Activated T-cell treated with anti-CD3 and anti-CD28 coated beads, Interleukin-2, amount 50 U/mL, for 72 hours (primary cell): ENCODE measurements at places on chromosomes 4 and X. TPM values are rescaled to one million over a fixed set of nuclear protein-coding genes. Genes with fewer than 3 reads are reported as not detected.

GRCh38 chr4:78218260-78218659, 161.1 kb downstream of the FRAS1 start:
- no peak for DNase-seq

GRCh38 chrX:5775846-5776430, 452.7 kb downstream of the NLGN4X start:
- DNase-seq: no peak

DNA sequence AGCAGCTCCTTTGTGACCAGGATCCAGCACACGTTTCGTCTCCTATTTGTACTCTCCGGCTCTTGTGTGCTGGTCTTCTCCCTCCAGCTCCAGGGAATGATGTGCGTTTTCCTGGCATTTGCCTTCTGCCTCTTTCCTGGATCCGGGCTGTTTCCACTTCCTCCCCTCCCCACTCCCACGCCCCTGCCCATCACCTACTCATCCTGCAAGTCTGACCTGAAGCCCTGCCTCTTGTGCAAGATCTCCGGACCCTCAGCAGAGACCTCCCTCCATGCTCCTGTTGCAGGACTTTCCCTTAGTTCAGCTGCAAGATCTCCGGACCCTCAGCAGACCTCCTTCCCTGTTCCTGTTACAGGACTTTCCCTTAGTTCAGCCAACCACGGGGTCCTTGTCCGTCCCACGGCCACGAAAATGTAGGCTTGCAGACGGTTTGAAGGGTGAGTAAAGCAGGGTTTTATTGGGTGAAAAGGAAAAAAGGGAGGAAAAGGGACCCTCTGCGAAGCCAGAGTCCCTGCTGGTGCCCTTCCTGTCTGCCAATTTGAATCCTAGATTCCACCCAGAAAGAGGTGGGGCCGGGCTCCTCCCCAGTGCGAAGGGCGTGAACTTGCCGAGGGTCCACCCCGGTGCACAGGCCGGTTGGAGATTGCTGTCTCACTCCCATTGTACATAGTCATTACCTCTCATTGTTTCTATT, 74.4 kb upstream of the IRF2 start:
- DNase-seq: no peak

DNA sequence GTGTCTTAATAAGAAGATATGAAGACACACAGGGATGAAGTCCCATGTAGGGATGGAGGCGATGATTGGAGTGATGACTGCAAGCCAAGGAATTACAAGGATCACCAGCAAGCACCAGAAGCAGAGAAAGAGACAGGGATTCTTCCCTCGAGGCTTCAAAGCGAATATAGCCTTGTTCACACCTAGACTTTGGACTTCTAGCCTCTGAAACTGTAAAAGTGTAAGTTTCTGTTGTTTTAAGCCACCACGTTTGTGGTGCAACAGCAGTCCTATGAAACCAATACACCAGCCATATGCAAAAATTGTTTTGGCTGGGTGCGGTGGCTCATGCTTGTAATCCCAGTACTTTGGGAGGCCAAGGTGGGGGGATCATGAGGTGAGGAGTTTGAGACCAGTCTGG, 9.8 kb upstream of the PDS5A start:
- no peak for DNase-seq

DNA sequence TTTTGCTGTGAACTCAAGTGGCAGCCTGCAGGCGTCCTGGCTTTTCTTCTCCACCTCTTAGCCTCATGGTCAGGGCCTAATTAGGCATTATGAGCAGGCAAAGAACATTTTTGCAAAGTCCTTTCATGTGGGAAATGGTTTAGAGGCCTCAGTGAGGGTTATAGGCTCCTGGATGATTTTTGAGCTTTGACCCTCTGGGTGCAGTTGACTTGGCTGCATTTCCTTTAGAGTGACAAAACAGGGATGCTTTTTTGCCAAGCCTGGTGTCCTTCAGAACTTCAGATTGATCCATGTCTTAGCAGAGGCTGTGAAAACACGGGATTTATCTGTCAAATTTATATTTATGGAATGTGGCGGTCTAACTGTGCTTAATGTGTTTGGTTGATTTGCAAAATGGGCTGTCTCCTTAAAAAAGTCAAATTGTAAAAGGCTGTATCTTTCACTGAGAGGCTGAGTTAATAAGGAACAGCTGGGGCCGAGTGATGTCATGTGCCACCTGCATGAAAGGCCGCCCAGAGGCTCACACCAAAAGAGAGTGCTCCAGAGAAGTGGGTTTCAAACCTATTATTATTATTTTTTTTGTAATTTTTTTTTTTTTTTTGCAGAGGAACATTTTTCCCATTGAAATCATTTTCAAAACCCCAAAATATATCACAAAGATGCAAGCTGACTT, 192.2 kb upstream of the ARX start:
- DNase-seq: no peak

- no peak for DNase-seq
These were observed 15.2 kb downstream of the RXFP1 start for GRCh38 chr4:158536833-158537232.

- no peak for DNase-seq
These were observed 124.8 kb downstream of the ATG4A start for GRCh38 chrX:108216405-108216804.

DNA sequence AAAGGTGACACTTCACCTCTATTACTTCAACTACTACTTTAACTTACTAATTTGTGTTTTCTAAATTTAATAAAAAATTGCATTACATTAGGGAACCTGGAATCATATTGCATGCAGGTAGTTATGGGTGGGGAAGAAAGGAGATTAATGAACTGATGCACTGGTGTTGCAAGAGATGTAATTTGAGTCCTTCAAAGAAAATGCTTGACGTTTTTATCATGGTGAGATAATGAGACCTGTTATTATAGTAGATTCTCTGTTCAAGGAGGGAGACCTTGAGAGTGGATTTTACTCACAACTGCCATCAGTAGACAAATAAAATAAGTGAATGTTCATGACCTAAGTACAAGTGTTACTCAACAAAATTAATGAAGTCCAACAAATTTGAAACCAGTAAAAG, 26.4 kb upstream of the MED14 start:
- DNase-seq: no peak

DNA sequence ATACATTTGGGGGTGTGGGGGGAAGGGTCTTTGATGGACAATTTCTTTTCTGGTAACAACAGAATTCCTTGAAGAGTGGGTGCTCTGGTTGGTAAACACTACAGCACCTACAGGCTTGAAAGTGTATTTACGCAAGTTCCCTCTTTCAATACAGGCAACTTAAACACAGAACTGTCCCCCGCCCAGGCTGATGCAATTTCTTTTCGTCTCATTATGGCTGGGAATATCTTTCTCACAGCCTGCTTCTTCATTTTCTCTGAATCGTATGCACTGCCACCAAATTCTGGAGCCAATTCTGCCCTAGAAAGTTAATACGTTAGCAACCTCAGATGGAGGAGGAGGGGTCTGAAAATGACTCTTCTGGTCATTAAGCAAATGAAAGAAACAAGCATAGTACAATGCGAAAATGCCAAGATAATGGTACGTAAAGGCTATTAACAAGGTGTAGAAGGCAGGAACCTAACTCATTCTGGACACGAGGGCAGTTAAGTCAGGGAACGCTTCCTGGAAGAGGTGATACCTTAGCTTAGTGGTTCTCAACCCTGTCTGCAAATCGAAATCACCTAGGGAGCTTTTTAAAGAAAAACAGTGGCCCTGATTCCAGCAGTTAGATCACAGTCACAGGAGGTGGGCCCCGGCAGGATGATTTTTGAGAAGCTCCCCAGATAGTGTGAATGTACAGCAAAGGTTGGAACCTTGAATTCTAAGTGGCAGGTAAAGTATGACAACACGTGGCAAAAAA, 1.0 kb downstream of the AGA start:
- peak; percentile 23 for DNase-seq

DNA sequence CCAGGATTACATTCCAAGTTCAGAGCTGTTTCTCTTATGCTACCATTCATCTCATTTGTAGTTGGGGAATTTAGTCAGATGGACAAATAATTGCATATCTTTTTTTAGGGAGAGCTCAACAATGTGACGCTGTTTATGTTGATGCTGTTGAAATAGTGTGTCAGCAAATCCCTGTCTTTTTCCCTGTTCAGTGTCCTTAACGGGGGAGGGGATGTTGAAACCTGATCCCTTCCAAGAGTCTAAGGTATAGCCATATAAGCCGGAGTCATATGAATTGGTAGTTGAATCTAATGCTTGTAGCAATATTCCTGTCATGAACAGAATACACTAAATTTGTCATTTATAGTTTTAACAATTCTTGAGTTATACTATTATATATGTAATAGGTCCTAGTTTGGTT, 293.5 kb upstream of the FAT1 start:
- no peak for DNase-seq

GRCh38 chrX:10952619-10953018, 158.5 kb upstream of the HCCS start:
- no peak for DNase-seq

DNA sequence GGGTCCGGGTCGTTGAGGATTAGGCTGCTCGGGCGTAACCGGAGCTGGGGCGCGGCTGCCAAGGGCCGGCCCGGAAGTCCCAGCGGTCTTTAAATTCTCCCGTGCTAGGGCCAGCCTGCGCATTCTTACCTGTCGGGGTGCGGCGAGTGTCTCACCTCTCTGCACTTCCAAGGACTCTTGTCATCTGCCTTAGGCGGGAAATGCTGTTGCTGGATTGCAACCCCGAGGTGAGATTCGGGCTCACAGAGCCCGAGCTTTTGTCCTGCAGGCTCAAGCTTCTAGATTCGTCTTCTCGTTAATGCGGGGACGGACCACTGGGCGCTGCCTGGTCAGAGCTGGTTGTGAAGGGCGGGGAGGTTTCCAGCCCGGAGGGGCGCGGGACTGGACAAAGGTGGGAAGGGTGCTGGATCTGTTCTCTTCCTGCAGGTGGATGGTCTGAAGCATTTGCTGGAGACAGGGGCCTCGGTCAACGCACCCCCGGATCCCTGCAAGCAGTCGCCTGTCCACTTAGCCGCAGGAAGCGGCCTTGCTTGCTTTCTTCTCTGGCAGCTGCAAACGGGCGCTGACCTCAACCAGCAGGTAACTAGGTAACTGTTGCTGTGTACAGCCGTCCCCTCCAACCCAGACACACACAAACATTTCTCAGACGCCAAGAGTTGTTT, at the start of gene ANKRD37:
Gene ANKRD37, plus strand, starts transcription at position 118 of the 662 bp plus-strand sequence. Its CDS starts 83 bp downstream, at position 201.
- no peak for DNase-seq

DNA sequence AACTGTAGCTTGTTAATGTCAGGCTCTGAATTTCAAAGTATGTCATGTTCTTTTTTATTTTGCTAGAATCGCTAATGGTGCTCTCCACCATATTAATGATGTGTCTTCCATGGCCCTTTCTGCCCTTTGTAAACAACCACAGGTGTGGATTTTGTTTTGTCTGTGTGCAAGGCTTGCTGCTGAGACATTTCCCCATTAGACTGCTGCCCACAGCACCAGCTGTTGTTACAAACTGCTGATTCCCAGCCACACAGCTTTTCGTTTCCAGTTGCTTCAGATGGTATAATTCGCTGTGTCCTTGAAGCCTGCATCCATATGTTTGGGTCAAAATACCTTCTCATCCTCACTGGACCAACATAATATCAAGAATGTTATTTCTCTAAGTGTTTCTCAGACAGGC, 32.8 kb downstream of the KCNIP4 start:
- DNase-seq: no peak

DNA sequence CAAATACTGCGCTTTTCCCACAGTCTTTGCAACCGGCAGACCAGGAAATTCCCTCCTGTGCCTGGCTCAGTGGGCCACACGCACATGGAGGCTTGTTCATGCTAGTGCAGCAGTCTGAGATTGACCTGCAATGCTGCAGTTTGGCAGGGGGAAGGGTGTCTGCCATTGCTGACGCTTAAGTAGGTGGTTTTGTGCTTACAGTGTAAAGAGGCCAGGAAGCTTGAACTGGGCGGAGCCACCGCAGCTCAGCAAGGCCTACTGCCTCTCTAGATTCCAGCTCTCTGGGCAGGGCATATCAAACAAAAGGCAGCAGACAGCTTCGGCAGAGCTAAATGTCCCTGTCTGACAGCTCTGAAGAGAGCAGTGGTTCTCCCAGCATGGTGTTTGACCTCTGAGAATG, 390.5 kb upstream of the TECRL start:
- no peak for DNase-seq

- DNase-seq: no peak
These were observed 4.5 kb downstream of the PGRMC2 start for GRCh38 chr4:128283071-128283470.

GRCh38 chr4:147928400-147928799, 196.5 kb downstream of the ARHGAP10 start:
- no peak for DNase-seq

DNA sequence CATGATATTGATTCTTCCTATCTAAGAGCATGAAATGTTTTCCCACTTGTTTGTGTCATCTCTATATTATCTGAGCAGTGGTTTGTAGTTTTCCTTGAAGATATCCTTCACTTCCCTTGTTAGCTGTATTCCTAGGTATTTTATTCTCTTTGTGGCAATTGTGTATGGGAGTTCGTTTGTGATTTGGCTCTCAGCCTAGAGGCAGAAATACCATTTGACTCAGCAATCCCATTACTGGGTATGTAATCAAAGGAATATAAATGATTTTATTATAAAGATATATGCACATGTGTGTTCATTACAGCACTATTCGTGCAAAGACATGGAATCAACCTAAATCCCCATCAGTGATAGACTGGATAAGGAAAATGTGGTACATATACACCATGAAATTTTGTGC, 172.7 kb upstream of the IL15 start:
- DNase-seq: no peak

DNA sequence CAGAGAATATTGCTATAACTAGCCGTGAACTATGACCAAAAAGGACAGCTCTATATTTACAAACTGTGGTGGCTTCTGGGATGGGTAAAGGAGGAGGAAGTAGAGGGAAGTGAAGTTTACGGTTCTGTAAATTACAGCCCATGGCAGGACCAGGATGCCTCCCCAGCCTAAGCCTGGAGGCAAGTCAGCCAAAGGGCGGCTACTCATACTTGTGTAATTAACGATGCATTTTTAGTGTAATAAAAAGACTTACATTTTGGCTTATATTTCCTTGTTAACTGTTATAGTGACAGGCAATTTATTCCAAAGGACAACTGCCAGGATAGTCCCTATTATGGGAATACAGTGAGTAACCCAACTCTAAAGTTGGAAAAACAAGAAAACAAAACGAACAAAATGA, 139.9 kb upstream of the OTUD4 start:
- DNase-seq: no peak

DNA sequence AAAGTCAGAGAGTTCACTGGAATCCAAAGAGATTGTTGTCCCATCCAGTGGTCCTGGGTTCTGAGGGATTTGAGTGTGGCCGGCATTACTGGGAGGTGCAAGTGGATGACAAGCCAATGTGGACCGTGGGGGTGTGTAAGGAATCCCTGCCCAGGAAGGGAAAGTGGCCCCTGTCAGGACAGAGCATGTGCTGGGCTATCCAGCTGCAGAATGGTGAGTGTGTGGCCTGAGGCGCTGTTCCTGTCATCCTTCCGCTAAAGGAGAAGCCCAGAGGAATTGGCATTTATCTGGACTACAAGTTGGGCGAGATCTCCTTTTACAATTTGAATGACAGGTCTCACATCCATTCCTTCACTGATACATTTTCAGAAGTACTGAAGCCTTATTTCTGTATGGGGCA, 20.4 kb upstream of the TRIM60 start:
- DNase-seq: no peak

The SH3RF1 gene
- 0.26 TPM for total RNA-seq

The EVC gene
- 0.60 TPM for total RNA-seq

The DCK gene
- 45.4 TPM for total RNA-seq

The P2RY10 gene
- total RNA-seq: 81.3 TPM

The MAGEA9B gene
- total RNA-seq: not detected

The GIMD1 gene
- not detected for total RNA-seq
